ENCODE measurements at places on chromosomes 13 and 19.

- peak; percentile 59 for DNase-seq
Observed at GRCh38 chr13:36998624-36999041, 507 bp downstream of the ALG5 start.

- no peak for DNase-seq
Observed at GRCh38 chr13:39536274-39536673, 66.7 kb downstream of the LHFPL6 start.

DNA sequence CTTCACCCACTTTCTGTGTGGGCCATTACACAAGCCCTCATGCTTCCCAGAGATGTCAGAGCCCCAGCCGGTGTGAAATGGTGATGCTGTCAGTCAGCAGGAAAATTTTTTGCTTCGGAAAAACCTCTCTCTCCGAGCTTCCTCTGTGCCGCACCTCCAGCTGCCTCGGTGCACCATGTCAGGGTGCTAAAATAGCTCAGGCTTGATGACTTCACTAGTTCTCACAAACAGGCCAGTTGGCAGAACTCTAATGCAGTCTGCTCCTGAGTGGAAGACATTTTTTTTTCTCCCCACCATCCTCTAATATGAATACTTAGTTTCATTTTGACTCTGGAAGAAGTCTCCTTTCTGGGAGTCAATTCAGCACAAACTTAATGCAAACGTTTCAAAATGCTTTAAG is 71.3 kb downstream of the KLF12 start:
- peak; percentile 80 for DNase-seq

GRCh38 chr13:84050536-84050935 is 168.3 kb upstream of the SLITRK1 start:
- no peak for DNase-seq

DNA sequence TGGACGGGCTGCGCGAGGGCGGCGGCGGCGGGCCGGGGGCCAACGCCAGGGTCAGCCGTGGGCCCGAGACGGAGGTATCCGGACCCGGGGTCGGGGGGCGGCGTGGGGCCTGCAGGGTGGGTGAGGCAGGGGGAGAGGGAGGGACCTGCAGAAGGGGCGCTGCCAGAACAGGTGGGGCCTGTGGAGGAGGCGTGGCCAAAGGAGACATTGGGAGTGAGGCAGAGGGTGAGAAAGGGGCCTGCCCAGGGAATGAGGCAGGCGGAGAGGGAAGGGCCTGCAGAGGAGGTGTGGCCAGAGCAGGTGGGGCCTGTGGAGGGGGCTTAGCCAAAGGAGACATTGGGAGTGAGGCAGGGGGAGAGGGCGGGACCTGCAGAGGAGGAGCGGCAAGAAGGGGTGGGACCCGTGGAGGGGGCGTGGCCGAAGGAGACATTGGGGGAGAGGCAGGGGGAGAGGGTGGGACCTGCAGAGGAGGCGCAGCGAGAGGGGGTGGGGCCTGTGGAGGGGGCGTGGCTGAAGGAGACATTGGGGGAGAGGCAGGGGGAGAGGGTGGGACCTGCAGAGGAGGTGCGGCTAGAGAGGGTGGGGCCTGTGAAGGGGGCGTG is 4.2 kb downstream of the PRR36 start:
- DNase-seq = no peak

- DNase-seq = no peak
Observed at GRCh38 chr19:41887711-41888382, 4.9 kb downstream of the ARHGEF1 start.

- no peak for DNase-seq
Observed at GRCh38 chr13:100128838-100129237, 39.9 kb downstream of the PCCA start.

- DNase-seq = peak; percentile 77
Observed at GRCh38 chr19:27794494-27795042, 1418.4 kb downstream of the UQCRFS1 start.

DNA sequence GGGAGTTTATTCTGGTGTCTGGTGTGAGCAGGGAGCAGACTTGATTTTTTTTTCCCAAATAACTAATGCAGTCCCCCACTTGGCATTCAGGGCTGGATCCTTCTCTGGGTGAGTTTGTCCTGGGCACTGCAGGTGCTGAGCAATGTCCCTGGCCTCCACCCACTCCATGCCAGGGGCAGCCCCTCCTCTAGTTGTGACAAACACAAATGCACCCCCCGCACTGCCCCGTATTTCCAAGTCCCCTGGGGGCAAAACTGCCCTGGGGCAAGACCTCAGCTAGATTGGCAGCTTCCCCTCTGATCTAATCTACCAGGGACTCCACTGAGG is 6.4 kb downstream of the MOB3A start:
- no peak for DNase-seq

- DNase-seq = no peak
Observed at GRCh38 chr13:44895264-44895952, 93.9 kb downstream of the NUFIP1 start.

DNA sequence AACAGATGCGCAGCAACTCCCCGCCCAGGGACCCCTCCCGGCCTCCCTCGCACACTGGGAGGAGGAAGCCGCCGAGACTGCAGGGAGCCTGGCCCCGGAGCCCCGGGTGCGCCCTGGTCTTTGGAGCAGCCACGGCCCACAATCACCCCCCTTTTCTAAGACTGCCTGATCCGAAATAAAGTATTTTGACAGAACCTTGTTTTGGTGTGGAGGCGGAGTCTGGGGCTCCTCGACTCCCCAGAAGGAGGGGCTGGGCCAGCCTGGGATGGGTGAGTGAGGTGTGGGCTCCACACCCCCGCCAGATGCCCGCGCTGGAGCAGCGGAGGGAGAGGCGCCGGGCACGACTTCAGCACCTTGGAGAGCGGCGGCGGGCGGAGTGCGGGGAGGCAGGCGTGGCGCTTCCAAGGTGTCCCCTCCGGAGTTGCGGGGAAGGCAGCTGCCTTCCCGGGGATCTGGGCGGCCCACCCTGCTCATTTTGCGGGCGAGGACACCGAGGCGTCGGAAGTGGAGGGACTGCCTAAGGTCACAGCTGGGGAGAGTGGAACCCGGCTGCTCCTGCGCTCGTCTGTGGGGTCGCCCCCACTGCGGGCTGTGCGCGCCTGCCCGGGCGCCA is 9.4 kb downstream of the SIRT6 start:
- peak; percentile 92 for DNase-seq

GRCh38 chr13:113820813-113821651 is 42.8 kb downstream of the GAS6 start:
- DNase-seq = peak; percentile 80

GRCh38 chr19:18700501-18701249 is 17.2 kb downstream of the CRTC1 start:
- DNase-seq = peak; percentile 91

Measured in aorta (tissue), 5 donors.